ENCODE measurements at places on chromosomes 5 and 9. TPM values are rescaled to one million over a fixed set of nuclear protein-coding genes. Genes with fewer than 3 reads are reported as not detected.

RAPGEF1 gene
- 21.8 TPM for total RNA-seq

TMEM232 gene
- not detected for total RNA-seq

PDE8B gene
- 0.65 TPM for total RNA-seq

PLPP1 gene
- total RNA-seq: 437 TPM

CAMK2A gene
- total RNA-seq: not detected

CDC37L1 gene
- total RNA-seq: 7.2 TPM

CAMK4 gene
- total RNA-seq: 0.97 TPM

SLC24A2 gene
- total RNA-seq: not detected

SLIT3 gene
- total RNA-seq: 13.2 TPM

LECT2 gene
- total RNA-seq: not detected

TOR4A gene
- total RNA-seq: 15.6 TPM

ASS1 gene
- 321 TPM for total RNA-seq

DIRAS2 gene
- 3.1 TPM for total RNA-seq

PRR16 gene
- total RNA-seq: 11.9 TPM

QRFP gene
- not detected for total RNA-seq

TSTD2 gene
- total RNA-seq: 12.0 TPM

IL3 gene
- not detected for total RNA-seq

PCDH12 gene
- total RNA-seq: 9.2 TPM

FAM169A gene
- not detected for total RNA-seq

GOLM1 gene
- total RNA-seq: 69.3 TPM

PCDHAC2 gene
- under 0.01 TPM for total RNA-seq

ZNF367 gene
- 1.3 TPM for total RNA-seq

ERP44 gene
- 21.5 TPM for total RNA-seq

Measured in cardiac atrium fibroblast (primary cell).